ENCODE measurements at places on chromosomes 6 and 20.

DNA sequence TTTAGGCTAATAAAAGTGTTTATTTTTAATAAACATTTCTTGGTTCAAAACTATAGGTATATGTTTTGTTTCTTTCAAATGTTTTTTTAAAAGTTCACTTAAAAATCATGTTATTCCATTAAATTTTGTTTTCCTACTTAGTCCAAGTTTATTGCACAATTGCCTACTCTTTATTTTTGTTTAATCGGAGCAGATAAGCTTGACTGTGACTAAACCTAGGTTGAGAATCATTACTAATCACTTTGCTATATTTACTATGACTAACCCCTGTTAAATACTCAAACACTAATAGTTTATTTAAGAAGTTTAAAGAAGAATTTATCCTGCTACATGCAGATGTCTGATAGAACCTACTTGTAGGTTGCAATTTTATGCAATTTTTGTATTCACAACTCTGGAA is 18.8 kb downstream of the MAP3K4 start:
- no peak for DNase-seq

GRCh38 chr6:158662607-158662953 is 12.7 kb downstream of the SYTL3 start:
- DNase-seq, result no peak

- DNase-seq, result no peak
Measured at GRCh38 chr20:64080013-64080812, at the start of gene OPRL1. Gene OPRL1 (plus strand): TSS chr20:64080082. CDS start chr20:64092721, 12,639 bp downstream.

DNA sequence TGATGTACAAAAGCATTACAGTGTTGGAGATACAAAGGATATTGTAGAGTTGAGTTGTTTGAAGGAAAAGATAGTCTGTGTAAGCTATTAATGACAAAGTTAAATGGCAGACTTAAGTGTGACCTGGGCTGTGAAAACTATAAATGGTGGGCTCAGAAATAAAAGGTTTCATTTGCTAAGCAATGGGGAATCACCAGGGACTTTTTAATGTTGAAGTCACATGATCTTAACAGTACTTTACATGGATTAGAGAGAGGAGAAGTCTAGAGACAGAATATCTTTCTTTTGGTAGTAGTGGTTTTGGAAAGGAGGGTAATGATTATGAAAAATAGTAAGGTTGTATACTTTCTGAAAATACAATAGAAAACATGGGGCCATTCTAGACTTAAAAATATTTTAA is 67.1 kb downstream of the SCAF8 start:
- no peak for DNase-seq

- DNase-seq, result no peak
Measured at GRCh38 chr20:20480126-20480525, 112.2 kb downstream of the INSM1 start.

- DNase-seq, result no peak
Measured at GRCh38 chr6:93819189-93819588, 399.8 kb upstream of the EPHA7 start.

GRCh38 chr6:81531869-81532561 is 220.5 kb downstream of the TENT5A start:
- no peak for DNase-seq

- peak; percentile 24 for DNase-seq
Measured at GRCh38 chr6:30926644-30927043, 5.3 kb downstream of the SFTA2 start.

GRCh38 chr6:81308577-81309279 is 443.8 kb downstream of the TENT5A start:
- DNase-seq, result no peak

GRCh38 chr6:28802417-28803336 is 121.1 kb downstream of the TRIM27 start:
- peak; percentile 71 for DNase-seq

GRCh38 chr6:46059608-46060007 is 43.9 kb upstream of the CLIC5 start:
- no peak for DNase-seq

- DNase-seq, result no peak
Measured at GRCh38 chr6:79034865-79035264, 43.2 kb downstream of the PHIP start.

DNA sequence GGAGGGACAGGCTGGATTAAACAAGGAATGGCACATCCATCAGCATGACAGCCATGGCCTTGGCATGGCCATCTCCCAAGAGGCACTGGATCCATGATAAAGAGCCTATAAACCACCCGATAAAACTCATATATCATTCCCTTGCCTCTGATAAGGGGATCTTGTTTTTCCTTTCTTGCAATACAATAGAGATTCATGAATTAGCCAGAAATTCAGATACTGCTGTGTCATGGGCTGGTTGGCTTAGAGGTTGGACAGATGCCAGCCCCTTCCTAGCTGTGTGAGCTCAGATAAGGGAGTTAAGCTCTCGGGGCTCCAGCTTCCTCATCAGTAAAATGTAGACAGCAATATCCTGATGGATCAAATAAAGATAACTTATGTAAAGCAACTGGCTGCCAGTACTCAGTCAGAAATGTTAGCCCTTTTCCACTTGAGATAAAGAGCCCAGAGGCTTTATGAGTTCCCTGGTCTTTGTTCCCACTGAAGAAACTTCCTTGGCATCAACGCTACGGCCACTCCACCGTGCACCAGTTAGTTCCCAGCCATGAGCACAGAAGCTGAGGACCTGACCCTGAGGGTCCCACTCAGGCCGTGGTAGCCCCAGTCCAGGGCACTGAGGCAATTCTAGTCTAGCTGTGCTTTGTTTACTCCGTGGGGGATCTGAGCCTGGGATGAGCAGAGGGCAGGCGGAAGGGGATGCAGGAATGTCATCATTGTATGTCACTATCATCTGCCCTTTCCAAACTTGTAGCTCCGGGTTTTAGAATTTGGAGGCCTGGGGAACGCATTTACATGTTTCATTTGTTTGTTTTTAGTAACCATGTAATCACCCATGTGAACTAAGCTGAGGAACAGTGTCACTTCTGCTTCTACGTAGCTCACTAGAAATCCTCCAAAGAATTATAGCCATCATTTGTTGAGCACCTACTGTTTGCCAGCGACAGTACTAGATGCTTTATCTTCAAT is 67.2 kb upstream of the TBC1D7 start:
- DNase-seq, result peak; percentile 82

GRCh38 chr20:31915491-31916280 is 36.2 kb downstream of the PDRG1 start:
- DNase-seq, result no peak

All from LoVo (cell line).